A549 treated with AZD2906 at 1 μM for 4 hours (cell line): ENCODE measurements at places on chromosomes 12 and 14. TPM values are rescaled to one million over a fixed set of nuclear protein-coding genes. Genes with fewer than 3 reads are reported as not detected.

The TAS2R42 gene
- total RNA-seq: not detected in 5 replicates

The IL22 gene
- total RNA-seq: not detected in 5 replicates

The ADCK1 gene
- 5.0 to 6.5 TPM (median 5.9 TPM) in 5 replicates for total RNA-seq

The IL31 gene
- total RNA-seq: not detected in 5 replicates
